GM10248 (cell line): ENCODE measurements at places on chromosomes 4 and X.
A peak's percentile ranks its signal among the peaks of the same experiment; 100 is the strongest.

- no peak for DNase-seq
Observed at GRCh38 chr4:135240796-135241195, 1039.2 kb upstream of the PABPC4L start.

GRCh38 chr4:107799669-107800450 lies 24.9 kb upstream of the SGMS2 start:
- DNase-seq = no peak

DNA sequence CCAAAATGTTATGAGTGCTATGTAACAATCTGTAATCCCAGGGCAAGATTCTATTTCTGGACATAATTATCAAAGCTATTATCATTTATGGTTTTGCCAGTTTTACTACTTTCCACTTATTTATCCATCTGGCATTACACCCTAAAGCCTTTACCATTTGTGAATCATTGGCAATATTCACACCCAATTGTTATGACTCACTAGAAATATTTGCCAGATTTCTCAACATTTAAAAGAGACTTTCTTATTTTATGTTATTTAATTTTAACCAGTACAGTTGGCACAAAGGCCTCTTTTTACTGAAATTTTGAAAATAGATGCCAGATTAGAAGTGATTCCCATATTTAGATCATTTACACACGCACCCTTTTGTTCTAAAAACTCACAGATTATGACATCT lies 242.7 kb upstream of the WDFY3 start:
- DNase-seq = no peak

DNA sequence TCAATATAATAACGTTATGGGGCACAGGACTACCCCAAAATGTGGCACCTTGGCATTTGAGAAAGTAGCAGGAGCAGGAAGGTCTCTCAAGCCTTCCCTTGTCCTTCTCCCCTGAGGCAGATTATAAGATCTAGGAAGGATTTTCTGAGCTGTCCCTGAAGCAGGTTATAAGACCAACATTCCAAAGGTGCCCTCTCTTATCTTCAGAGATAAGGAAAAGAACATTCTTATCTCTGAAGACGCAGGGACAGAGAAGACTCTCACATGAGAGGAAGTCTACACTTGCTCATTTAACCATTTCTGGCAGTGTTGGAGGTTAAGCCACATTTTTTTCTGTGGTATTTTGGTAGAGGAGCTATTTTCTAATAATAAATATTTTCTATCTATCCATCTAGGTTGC lies 437.9 kb upstream of the MAOA start:
- no peak for DNase-seq

- no peak for DNase-seq
Observed at GRCh38 chr4:111016416-111016815, 393.5 kb upstream of the PITX2 start.

GRCh38 chr4:127491571-127491970 lies 141.2 kb upstream of the INTU start:
- no peak for DNase-seq

DNA sequence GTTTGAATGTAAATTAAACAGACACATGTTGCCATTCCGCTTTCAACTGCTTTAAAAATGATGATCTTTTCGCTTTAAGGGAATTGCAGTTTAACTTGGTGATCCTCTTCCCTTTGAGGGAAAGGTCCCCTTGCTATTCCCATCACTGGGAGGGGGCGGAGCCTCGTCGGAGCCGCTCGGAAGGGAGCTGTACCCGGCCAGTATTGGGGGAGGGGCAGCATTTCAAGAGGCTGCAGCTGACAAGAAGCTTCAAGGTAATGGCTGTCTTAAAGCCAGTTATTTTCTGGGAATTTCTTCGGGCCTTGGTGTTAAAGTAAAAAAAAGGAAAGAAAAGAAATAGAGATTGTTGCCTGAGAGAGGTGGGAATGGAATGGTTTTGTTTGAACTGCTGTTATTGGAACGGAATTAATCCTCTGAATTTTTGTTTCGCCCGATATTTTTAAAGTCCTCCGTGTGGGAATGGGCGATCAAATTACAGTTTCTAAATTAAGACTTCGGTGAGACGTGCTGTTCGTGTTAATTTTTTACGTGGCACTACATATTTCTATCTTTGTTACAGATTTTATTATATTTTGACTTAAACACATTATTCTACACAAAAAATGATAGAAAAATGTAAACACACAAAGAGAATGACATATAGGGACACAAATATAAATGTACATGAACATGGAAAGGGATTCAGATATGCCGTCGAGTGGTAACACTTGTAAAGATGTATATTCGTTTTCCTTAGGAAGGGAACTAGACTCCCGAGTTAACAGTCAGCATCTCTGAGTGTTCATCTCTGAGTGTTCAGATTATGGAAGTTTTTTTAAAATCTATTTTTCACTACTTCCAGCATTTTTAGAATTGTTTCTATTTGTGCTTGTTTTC lies 9.2 kb downstream of the PWWP3B start:
- DNase-seq = no peak

DNA sequence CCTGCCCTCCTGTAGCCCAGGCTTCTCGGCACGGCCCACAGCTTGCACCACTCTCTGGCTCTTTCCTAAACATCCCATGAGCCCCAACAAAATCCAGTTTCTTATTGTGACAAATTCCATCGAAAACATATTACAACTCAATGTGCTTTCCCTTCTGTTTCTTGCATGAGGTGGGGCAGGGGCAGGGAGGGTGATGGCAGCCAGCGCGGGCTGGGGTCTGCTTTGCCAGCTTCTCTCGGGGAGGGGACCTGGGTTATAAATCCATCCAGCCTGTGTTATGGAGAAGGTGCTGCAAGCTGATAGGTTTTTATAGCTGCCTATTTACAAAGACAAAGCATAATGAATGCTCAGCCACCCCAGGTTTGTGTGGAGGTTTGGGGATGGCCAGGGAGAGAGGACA lies 21.1 kb downstream of the PPP2R2C start:
- DNase-seq = no peak

- no peak for DNase-seq
Observed at GRCh38 chr4:3732076-3733028, 33.8 kb upstream of the ADRA2C start.

GRCh38 chr4:125620066-125620860 lies 305.5 kb downstream of the FAT4 start:
- DNase-seq = no peak

- peak; percentile 78 for DNase-seq
Observed at GRCh38 chrX:49230500-49231232, 2.5 kb downstream of the CACNA1F start.

GRCh38 chr4:120481756-120482155 lies 415.1 kb upstream of the MAD2L1 start:
- no peak for DNase-seq

GRCh38 chr4:1769692-1770091 lies 23.4 kb upstream of the FGFR3 start:
- no peak for DNase-seq

DNA sequence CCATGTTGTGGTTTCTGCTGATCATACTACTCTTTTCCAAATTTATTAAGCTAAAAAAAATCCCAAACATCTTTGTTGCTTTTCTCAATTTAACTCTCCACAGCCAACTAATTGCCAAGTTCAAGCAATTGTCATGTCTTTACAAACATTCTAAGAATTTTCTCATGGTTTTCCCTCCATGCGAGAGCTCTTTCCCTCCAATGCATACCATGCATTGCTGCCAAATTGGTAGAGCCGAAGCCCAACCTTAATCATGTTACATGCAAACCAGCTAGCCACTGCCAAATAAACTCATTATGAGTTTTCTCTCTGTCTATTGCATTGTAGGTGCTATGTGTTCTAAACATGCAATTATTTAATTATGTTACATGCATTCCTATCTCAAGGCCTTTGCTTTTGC lies 123.9 kb downstream of the GC start:
- no peak for DNase-seq

- DNase-seq = no peak
Observed at GRCh38 chr4:165379678-165380064, 863 bp downstream of the CPE start.

GRCh38 chrX:31213941-31214340 lies 142.1 kb upstream of the FTHL17 start:
- DNase-seq = peak; percentile 38

DNA sequence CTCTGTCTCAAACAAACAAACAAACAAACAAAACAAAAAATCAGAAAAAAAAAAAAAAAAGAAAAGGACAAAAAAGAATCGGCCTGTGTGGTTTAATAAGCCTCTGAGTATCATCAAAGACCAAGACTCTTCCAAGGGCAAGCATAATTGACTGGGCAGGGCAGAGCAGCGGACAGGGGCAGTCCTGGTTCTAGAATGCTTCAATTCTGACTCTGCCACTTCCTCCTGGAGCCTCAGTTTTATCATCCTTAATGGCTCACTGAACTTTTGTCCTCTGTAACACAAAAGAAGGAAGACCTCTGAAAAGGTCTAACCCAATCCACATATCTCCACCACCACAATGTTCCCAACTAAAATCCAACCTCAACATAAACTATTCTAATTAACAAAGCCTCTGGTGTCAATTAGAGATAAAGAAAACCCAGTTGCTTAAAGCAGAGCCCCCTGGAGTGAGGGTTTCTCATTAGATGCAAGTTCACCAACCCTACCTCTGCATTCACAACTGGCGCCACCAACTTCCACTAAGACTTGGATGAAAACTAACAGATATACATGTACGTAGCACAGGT lies 51.7 kb downstream of the TBC1D9 start:
- no peak for DNase-seq

DNA sequence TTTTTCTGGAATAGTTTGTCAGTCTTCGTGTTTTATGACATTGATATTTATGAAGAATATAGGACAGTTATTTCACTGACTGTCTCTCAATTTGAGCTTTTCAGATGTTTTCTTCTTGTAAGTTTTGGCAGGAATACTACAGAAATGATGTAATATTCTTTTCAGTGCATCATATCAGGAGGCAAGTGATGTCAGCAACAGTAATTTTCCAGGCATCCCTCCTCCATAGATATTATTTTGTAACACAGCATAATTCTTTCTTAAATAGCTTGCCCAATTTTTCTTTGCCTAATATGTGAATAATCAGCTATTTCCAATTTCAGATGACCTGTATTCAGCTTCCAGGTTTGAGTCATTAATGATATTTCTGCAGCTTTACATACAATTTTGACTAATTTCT lies 211.1 kb downstream of the ADGRL3 start:
- DNase-seq = no peak

GRCh38 chr4:24363751-24364150 lies 220.6 kb downstream of the DHX15 start:
- no peak for DNase-seq

- no peak for DNase-seq
Observed at GRCh38 chrX:49292400-49293362, 10.8 kb upstream of the GAGE10 start.

- DNase-seq = no peak
Observed at GRCh38 chr4:86442881-86443280, 83.0 kb upstream of the MAPK10 start.

DNA sequence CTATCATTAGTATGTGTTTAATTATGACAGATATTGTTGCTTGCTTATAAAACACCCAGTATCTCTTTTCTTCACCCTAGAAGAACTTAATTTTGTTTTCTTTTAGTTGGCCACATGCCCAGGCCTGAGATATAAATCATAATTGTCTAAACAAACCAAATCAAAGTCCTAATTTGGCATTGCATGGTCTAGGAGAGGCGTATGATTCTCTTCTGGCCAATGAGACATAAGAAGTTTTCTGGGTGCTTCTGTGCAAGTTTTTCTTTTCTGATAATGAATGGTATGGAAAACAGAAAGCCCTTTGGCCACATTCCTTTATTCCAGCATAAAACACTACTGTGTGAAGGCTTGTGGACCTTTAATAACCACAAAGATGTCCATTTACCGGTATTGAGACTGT lies 192.9 kb upstream of the CTSO start:
- no peak for DNase-seq

GRCh38 chr4:147924604-147925412 lies 192.9 kb downstream of the ARHGAP10 start:
- DNase-seq = peak; percentile 16

GRCh38 chrX:40003428-40004245 lies 94.1 kb downstream of the BCOR start:
- no peak for DNase-seq

DNA sequence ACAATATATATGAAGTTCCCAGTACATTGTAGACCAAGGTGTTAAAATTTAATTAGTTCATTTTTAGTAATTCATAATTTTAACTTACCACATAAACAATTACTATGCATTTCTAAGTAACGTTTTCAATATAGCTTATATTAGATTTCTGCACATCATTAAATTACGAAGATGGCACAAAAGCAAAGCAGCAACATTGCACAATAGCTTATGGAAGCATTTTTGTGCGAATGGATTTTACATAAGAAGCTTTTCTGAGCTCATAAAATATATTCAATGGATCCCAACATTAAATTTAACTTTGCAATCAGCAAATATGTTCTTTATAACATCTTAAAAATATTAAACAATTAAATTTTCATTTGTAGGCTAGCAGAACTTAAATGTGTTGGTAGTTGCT lies 875.4 kb downstream of the ADGRL3 start:
- no peak for DNase-seq

- DNase-seq = no peak
Observed at GRCh38 chrX:71930298-71930697, 19.7 kb downstream of the NHSL2 start.

DNA sequence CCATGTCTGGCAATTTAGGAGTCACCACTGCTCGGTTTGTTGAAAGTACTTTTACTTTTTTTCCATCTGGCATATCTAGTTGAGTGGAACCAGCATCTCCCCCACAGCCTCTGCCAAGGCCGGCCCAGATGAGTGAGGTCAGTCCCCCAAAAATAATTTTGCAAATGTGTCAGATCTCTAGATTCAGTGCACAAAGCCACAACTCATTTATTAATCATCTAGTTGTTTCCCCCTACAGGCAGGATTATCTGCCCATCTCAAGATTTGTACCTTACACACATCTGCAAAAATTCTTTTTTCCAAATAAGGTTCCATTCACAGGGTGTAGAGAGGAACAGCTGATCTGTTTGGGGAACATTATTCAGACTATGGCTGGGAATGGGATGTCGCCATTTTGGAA lies 174.0 kb upstream of the MXRA5 start:
- no peak for DNase-seq

GRCh38 chrX:11546917-11547316 lies 118.8 kb downstream of the ARHGAP6 start:
- no peak for DNase-seq

DNA sequence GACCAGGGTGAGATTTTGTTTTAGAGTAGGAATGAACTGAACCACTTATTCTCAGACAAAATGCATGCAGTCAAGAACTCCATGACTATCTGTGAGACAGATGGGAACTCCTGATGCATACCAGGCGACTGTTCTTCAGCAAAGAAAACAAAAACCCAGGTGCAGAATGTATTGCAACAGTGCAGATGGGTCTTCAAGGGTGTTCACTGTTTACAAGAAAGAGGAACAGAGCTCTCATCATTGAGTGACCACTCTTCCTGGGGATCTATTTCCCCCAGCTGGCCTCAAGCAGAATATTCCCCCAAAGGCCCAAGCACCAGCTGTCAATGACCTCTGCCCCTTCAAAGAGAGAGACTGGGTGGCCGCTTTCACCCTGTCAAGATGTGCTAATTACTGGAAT lies 39.7 kb upstream of the BMP3 start:
- no peak for DNase-seq

DNA sequence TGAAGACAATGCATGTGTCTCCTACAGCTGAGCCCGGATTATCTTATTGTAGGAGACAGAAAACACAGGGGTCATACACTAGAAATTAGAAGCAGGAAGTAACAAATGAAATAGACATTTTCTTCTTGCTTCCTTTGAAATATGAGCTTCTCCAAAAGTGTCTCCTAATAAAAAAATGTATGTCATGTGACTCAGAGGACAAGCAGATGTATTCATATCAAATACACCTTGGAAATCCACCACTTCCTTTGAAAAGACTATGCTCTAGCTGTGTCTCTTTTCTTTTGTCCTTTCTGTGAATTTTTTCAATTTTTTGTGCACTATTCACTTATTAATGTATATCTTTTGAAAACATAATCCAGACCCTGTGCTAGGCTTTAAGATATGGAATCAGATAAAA lies 1906.2 kb downstream of the C4orf33 start:
- no peak for DNase-seq
